ENCODE measurements at places on chromosomes 5 and 9.

GRCh38 chr5:163401271-163401670 is 36.1 kb upstream of the CCNG1 start:
- DNase-seq = no peak

- no peak for DNase-seq
Measured at GRCh38 chr5:112628214-112628980, 109.3 kb upstream of the APC start.

GRCh38 chr9:121718084-121718483 is 66.7 kb downstream of the DAB2IP start:
- DNase-seq = no peak

DNA sequence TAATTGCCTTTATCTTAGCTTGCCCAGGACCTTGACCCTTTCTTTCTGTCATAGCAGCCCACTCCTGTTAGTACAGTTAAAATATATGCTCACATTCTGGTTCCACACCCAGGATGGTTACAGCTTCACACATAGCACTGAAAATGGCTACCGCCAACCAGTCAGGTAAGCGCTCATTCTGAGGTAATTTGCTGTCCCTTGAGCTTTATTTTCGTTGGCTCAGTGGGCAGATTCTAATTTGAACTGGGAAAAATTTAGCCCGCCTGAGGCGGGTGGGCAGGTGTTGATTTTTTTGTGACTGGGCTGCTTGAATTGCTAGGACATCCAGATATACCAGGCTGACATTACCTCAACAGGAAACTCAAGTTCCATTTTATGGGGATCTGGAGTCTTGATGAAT is 137.5 kb downstream of the KCTD16 start:
- DNase-seq = peak; percentile 29

GRCh38 chr9:6605202-6605601 is 40.3 kb downstream of the GLDC start:
- DNase-seq = no peak

DNA sequence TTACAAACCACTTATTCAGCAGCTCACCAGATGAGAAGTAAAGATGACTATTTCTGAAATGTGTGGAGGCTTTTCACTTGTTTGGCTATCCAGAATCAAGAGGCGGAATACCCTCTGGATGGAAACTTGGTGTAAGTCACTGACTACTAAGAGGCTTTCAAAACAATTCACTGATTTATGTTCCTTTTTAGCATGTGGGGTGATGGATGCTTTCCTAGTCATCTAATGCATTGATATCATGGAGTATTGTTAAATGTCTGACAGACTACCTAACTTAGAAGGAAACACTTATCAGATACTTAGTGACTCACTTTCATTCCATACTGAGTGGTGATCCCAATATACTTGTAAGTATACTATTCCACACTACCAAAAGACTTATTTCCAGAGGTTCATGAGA is 141.4 kb downstream of the PLK2 start:
- DNase-seq = no peak

DNA sequence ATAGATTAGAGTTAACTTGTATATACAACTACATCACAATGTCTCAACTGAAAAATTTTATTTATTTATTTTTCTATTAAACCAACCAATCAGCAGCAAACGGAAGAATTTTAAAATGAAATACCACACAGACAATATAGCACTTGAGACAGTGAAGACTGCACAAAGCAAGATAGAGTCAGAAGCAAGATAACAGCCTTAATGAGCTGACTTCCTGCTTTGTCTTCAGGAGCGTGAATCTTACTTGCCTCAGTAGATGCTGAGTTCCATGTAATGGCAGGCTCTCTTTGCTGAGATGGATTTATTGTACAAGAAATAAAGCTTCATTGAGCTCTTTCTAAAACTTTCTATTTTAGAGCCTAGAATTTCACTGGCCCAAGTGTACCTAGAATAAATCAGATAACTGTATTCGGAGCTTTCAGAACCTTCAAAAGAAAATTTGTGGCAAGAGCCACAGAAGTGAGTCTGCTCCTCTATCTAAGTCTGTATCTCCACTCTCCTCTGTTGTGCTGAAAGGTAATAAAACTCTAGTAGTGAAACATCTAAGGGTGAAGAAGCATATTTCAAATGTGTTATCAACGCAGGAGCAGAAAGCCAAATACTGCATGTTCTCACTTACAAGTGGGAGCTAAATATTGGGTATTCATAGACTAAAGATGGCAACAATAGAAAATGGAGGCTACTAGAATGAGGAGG is 83.3 kb upstream of the ANKRD55 start:
- no peak for DNase-seq

DNA sequence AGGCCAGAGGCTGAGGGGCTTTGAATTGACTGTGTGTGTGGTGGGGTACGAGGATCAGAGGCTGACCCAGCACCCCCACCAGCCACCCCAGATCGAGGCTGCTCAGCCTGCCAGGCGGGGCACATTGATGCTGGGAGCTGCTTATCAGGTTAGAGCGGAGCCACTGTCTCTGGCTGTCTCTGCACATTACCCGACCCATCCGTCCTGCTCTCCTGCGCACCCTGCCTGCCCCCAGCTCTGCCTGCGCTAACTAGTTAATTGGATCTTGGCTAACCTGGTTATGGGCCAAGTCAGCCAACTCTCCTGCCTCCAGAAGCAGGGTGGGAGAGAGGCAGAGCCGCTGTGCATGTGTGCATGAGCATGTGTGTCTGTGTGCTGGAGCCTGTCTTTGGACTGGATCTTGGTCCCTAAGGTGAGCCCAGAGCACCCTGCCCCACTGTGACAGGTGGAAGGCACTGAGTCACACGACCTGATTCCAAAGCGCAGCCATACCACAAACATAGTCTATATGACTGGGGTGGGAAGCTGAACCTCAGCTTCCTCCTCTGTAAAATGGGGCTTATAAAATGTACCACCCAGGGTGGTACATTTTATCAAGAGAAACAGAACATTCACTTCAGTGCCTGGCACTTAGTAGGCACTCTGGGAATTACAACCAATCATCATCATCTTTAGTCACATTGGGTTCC is 39.7 kb downstream of the PCDH1 start:
- no peak for DNase-seq

DNA sequence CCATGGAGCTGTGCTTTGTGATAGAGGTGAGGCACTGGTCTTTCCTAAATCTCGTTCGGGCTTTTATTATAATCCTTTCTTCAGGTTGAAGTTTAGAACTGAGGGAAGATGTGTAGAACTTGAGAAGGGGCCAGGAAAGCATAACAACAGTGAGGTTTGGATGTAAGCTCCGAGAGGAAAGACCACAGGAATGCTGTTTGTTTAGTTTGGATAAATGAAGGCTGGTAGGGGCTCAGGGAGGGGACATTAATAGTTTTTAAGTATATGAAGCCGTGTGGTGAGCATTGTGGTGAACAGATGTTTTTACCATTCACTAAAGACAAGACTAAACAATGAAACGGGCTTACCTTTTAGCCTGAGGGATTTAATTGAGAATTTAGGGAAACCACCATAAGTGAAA is 130.8 kb downstream of the ARHGAP26 start:
- DNase-seq = no peak

GRCh38 chr9:78552802-78553201 is 255.9 kb downstream of the PSAT1 start:
- DNase-seq = no peak

DNA sequence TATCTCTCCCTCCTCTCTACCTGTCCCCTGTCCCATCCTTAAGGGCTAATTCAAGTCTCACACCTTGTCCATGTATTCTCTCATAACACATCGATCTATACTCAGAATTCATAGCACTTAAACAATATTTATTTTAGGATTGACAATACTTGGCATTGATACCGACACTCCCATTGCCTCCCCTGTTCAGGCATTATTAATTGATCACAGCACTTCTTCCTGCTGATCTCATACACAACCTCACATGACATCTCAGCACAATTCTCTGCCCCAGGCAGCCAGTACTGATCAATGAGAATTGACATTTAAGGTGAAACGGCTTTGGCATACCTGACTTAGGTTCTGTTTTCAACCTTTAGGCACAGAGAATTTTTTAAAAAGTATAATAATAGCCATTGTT is 582.4 kb upstream of the BRINP1 start:
- DNase-seq = no peak

DNA sequence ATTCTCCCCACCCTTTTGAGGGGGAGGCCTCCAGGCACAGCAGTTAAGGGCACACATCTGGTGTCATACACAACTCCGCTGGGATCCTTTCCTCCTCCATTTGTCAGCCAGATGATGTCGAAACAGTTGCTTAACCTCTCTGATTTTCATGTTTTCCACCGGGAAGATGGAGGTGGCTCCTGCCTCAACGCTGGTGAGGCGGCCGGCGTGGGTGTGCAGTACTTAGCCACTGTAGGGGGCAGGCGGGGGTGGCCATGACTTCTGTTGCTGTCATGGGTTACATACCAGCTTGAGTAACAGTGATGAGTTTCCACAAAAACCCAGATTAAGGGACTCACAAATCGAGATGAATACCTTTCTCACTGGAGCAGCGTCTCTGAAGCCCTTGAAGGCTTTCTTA is 63.1 kb upstream of the EPB41L4B start:
- no peak for DNase-seq

DNA sequence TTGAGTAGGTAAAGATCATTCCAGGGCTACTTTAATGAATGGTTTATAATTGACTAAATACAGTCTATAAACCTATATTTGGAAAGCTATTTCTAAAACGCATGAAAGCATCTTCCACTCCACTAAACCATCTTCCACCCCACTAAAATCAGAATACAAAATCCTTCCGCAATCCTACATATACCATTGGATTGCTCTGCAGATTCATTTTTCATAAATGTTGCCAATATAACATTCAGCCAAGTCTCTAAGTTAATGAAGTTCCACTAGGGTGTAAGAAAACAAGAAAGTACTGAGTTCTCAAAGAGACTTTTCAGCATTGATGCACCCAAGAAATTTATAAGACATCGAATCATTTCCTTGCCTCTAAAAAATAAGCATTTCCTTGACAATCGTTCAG is 4.7 kb downstream of the SLC24A2 start:
- DNase-seq = no peak

DNA sequence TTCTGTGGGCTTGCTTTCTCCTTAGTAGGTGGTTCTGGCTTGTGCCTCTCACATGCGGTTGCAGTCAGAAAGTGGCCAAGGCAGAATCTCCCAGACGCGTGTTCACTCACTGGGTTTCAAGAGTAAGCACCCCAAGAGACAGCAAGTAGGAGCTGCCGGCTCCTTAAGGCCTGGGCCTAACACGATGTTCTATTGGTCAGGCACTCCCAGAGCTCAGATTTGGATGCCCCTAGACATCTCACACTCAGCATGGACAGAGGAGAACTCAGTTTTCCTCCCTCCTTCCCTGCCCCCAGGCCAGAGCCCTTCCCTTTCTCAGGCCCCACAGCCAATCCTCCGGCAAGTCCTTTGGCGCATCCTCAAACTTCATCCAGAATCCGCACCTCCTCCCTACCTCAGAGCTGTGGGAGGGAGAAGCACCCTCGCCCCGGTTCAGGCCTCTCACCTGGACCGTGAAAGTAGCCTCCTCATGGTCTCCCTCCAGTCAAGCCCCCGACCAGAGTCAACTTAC is 6.5 kb upstream of the CARD19 start:
- DNase-seq = no peak

- DNase-seq = no peak
Measured at GRCh38 chr5:173718469-173718868, 102.0 kb upstream of the BOD1 start.

- DNase-seq = no peak
Measured at GRCh38 chr9:97961361-97961760, 21.8 kb upstream of the ANP32B start.

- peak; percentile 8 for DNase-seq
Measured at GRCh38 chr5:172502969-172503368, 48.6 kb upstream of the SH3PXD2B start.

DNA sequence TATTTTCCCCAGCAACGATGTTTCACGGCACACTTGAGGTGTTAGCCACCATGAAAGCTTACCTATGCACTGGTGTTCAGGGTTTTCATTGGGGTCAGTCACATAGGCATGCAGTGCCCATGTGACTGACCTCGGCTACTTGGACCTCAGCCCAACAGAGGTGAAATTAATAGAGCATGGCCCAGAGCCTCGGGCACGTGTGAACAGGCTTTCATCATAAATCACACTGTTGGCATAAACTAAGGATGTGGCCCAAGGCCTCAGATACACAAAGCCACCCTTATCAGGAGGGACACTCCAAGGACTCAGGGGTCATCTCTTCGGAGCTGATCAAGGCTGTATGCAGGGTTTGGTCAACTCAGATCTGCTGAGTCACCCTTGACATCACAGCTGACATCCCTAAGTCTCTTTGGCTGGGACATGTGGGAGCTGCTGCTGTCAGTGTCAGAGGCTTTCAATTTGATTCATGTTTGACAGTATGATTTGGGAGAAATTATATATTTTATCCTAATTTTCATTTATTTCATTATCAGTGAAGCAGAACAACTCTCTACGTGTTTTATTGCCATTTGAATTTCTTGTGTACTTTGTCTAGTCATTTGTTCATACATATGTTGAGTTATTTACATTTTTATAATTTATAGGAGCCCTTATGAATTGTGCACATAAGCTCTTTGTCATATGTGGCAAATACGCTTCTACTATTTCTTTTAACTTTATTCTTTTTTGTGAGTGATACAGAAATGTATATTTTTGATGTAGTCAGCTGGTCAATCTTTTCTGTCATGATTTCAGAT is 59.7 kb upstream of the ANKRD33B start:
- DNase-seq = peak; percentile 41

DNA sequence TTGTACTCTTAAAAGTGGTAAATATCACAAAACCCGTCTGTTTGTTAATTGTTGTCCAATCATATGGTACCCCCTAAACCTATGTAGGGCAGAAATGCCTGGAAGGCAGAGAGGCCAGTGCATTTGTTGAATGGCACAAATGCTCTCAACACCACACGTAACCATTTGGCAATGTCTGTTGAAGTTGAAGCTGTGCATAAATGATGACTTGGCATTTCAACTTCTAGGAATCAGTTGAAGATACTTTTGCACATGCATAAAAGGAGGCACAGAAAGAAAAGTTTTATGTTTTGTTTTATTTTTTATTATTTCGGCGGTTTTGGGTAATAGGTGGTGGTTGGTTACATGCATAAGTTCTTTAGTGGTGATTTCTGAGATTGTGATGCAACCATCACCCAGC is 246.6 kb downstream of the TAF11L14 start:
- DNase-seq = no peak

- no peak for DNase-seq
Measured at GRCh38 chr5:103355579-103355978, 97.0 kb downstream of the MACIR start.

GRCh38 chr5:34944460-34945047 is 15.2 kb downstream of the DNAJC21 start:
- DNase-seq = no peak

All from NCI-H2081 (cell line).